ENCODE measurements at places on chromosomes 2 and 18.

DNA sequence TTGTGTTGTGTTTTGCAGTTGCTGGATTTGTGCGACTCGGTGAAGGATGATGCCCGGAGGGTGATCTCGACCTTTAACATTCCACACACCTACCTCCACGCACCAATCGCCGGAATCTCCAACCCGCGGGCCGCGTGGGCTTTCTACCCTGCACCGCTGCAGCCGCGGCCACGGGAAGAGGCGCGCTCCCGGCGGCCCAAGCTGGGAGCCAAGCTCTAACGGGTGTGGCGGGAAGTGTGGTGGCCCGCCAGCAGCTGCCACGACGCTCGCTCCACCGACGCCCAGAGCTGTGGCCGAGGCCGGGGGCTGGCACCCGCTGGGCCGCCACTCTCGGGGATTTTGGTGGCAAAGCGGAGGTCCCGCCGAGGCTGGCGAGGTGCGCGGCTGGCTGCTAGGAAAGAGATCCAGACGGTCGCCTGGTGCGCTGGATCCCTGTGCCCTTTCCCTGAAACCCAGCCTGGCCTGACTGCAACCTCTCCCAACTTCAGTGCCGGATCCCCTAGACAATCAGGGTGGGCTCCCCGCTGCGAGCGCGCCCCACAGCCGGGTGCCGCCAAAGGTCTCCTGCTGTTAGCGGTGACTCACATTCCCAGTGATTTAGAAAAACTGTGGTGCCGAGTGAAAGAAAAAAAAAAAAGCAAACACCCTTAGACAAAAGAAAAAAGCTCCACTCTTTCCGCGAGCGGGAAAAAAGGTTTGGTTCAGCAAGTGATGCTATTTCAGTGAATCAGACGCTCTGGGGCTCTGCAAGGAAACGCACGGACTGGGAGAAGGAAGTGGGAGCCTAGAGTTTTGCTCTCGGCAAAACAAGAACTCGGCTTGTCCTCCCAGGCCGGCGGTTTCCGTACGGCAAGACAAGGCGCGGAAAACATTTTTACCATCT is 2.9 kb upstream of the BCL2L11 start:
- DNase-seq = no peak

DNA sequence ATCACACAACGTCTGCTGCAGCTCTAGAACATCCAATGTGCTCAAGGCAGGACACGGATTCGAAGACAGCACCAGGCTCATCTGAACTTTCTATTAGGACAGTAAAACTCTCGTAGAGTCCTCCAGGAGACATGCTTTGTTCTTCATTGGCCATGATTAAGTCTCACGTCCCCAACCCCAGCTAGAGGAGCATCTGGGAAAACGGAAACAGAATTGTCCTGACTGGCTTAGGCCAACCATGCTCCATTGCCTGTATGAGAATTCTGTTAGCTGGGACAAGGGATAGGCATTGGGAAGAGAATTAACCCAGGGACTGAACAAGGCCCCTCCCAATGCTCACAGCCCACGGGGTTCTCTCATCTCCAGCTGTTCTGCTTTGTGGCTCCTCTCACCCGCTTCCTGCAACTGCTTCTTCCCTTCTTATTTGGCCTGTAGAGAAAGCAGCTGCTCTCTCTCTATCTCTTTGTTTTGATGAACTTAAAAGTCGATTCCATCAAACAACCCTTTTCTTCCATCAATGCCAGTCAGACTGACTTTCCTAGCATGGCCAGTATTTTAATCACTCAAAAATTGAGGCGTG is 75.6 kb downstream of the C1QL2 start:
- DNase-seq = no peak

DNA sequence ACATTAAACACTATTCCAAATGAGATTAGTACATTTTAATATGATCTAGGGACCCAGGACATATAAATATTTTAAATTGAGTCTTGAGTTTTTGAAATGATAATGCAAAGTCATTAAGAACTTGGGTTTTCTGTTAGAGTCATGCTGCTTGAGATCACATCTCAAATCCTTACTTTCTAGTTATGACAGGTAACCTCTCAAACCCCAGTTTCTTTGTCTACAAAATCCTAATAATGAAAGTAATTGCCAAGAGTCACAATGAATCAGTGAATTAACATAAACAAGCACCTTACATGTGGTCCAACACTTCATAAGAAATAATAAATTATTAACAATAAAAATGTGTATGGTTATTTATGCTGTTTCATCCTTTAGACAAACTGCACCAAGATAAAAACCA is 607.6 kb downstream of the LRP1B start:
- no peak for DNase-seq

GRCh38 chr18:50970006-50970405 is 2.2 kb downstream of the ELAC1 start:
- DNase-seq = peak; percentile 36

DNA sequence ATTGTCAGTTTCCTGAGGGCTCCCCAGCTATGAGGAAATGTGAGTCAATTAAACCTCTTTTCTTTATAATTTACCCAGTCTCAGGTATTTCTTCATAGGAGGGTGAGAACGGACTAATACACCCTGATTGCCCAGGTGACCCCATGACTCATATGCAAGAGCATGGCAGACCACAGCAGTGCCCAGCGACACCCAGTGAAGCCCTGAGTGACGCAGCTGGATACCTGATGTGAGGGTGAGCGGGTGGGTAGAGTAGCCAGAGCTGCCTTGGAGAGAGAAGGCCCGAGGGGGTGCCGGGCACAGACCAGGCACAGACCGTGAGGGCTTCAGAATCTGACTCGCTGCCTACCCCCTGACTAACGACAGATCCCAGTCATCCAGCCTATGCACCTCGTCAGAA is 15.4 kb downstream of the ALPG start:
- no peak for DNase-seq

DNA sequence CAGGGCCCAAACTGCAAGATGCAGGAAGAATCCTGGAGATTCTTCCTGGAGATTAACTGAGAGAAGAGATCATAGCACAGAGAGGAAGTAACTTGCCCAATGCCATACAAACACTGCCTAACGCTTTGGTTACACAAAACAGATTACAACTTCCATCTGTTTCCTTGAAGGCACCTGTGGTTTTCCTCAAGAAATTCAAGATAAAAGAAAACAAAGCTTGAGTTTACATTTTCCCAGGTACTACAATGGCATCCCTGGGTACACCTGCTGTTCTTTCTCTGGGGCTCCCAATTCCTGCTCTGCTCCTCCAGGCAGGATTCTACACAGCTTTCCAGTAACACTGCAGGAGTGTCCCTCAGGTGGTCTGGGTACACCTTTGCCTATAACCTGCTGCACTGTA is 781.9 kb upstream of the ID2 start:
- DNase-seq = peak; percentile 66

- no peak for DNase-seq
Observed at GRCh38 chr2:101355401-101356054, 31.8 kb downstream of the CREG2 start.

DNA sequence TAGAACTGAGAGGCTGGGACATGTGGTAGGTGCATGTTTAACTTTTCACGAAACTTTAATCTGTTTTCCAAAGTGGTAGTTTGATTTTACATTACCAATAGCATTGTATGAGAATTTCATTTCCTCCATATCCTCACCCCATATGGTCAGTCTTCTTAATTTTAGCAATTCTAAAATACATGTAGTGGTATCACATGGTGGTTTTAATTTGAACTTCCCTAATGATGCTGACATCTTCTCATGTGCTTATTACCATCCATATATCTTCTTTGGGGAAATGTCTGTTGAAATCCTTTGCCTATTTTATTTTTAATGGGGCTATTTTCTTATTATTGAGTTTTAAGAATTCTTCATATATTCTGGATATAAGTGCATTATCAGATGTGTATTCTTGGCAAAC is 89.3 kb downstream of the BCL2L11 start:
- DNase-seq = no peak

DNA sequence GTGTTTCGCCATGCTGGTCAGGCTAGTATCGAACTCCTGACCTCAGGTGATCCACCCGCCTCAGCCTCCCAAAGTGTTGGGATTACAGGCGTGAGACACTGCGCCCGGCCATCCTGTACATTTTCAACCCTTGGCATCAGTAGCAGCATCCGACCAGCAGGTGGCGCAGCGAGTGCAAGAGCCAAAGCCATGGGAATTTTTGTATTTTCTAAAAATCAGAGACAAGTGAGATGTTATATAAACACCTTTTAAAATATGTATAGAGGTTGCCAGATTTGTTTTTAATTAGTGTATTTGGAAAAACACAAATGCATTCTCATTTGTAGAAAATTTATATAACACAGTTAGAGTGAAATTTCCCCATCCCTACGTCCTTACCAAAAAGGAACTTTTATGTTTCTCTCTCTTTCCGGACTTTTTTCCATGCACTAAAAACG is 36.8 kb downstream of the MOGAT1 start:
- DNase-seq = peak; percentile 51

DNA sequence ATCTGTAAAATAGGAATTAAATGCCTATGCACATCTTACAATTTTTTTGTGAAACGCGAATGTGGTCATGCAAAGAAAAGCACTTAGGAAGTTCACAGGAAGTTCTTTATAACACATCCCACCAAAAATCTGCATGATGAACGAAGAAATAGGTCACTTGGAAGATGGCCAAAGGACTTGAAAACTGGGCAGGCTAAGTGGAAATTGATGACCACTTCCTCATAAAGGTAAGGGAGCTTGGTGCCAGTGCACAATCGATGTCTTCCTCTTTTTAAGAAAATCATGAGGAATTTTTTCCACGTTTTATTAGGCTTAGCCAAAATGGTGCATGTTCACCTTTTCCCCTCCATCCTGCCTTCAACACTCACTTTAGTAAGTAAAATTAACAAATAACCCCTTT is 8.2 kb upstream of the NT5C1B start:
- DNase-seq = no peak

- DNase-seq = no peak
Observed at GRCh38 chr2:69917852-69918251, 2.9 kb downstream of the MXD1 start.

GRCh38 chr2:46469116-46469515 is 10.2 kb upstream of the TMEM247 start:
- DNase-seq = no peak

DNA sequence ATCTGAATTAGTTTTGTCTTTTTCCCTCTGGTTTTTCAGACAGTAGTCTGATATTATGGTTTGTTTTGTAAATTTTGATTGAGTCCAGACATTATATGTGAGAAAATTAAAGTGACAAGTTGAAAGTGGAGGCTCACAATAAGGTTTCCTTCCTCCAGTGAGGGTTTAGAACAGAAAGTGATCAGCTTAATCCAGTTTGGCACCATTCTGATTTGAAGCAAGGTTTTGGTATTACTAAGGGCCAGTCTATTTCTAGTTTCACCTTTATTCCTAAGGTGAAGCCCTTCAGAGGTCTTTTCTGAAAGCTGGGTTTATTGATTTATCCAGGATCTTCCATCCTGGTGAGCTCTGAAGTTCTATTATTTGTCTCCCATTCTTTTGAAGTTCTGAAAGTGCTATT is 68.7 kb downstream of the CDC42EP3 start:
- no peak for DNase-seq

GRCh38 chr18:62125702-62126101 is 61.2 kb downstream of the PIGN start:
- DNase-seq = no peak

DNA sequence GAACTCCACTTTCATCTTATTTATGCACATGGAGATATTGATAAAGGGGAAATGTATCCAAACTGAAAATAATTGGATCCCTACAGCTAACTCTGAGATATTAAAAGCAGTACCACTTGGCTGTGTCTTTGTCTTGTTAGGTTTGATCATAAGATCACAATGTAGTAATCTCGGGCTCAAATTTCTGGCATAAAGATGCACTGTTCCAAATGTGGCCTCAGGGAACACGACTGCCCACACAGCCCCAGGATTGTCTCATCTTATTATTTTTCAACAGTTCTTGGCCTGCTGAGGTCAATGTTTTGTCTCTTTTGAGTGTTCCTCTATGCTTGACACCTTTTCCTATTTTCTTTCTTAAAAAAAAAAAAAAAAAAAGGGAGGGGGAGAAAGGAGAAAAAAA is 114.1 kb downstream of the GBX2 start:
- DNase-seq = no peak

- DNase-seq = no peak
Observed at GRCh38 chr2:8487461-8487932, 194.4 kb upstream of the ID2 start.

DNA sequence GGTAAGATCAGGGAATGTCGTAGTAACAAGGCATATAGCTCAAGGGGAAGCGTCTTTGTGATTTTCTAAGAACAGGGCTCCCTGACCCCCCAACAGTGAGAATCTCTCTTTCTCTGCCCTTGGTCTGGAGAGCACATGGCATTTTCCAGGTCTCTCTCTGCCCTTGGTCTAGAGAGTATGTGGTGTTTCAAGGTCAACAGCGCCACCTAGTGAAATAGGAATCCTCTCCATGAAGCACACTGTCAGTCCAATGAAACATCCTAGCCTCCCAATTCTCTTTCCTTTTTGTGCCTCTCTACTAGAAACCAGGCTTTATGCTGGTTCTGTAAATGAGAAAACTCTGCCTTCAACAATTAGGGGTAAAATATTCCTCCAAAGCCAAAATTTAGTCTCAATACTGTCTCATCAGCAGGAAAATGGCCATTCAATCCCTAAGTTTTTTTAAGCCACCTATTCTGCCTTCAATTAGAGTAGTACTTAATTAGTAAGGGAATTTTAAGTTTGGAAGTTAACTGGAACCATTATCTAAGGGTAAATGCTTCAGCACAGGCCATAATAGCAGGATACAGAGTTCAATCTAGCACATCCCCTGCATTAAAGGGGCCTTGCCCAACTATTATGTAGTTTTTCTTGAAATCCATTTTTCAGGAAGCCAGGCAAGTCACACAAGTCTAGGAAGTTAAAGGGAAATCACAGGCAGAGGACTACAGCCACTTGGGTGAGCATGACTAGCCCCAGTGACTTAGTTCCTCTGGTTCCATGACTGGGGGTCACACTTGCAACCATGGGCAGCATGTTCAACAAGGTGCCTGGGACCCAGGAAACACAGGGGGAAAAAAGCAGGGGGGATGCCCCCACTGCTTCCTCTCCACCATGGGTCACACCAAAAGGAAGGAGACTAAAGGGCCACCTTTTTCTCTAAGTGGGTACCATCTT is 12.4 kb downstream of the DYM start:
- peak; percentile 53 for DNase-seq

DNA sequence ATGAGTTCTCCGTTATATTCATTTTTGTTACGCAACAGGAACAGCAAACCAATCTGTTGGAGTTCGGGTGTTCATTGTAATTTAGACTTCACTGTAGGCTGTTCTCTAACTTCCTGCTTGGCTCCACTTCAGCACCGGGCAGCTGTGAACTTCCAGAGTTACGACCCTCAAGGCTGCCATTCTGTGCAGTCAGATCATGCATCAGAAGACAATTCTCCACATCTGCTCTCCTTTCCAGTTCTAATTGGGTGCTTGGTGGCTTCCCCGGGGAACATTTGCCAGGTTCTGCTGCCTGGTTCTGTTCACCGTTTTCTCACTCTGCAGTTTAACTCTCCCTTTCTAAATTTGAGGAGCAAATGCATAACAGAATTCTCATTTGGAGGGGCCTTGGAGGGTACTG is 237.7 kb downstream of the NYAP2 start:
- DNase-seq = peak; percentile 33

DNA sequence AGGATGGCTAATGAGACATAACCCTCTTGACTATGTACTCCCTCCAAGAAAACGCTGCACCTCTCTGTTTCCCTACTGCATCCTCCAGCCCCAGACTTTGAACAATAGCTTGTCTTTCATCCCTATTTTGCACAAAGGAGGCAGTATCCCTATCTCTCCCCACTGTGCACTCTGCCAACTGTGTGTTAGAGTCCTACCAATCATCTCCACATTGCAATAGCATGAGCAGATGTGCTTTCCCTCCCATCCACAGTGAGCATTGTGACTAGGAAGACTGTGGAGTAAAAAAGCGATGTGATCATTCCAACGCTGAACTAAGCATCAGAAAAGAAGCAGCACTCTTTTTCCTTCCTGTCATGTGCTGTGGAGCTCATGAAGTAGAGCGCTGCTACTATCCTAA is 206.3 kb upstream of the GULP1 start:
- DNase-seq = no peak

All from NCI-H2171 treated with DMSO at 0.1 percent for 48 hours (cell line).